ENCODE measurements at places on chromosomes 6 and 20. TPM values are rescaled to one million over a fixed set of nuclear protein-coding genes. Genes with fewer than 3 reads are reported as not detected.

TMEM200A gene
- 12.8 TPM for total RNA-seq

MAFB gene
- total RNA-seq = 1.3 TPM

IL17F gene
- not detected for total RNA-seq

ACSS2 gene
- 25.0 TPM for total RNA-seq

DNA sequence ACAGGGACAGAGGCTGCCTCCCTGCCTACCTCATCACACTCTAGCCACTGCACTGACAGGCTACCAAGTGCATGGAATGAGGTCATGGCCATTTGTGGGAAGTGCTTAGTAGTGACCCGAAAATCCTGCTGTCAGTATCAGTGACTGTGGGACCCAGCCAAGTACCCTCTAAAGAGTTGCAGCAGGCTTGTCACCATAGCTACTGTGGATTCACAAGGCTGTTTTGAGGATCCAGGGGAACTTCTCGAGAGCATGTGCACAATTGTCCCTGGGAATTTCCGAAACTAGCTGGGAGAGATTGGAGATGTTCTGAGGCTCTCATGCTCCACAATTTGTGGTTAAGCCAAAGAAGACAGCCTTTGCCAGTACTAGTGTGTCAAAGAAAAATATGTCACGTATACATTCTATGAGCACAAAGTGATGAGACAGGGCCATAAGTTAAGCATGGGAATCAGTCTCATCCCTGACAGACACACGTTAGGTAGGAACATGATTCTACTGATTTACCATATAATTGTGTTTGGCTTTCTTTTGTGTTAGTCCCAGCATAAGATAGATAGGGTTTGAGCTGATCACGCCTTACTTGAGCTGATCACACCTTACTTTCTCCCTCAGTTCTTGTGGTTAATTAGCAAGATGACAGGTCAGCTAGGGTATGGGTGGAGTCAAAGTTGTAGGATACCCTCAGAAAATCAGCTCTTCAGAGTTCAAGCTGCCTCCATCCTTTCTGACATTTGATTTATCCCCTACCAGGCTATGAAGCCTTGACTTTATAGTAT, 42.6 kb upstream of the TMEM170B start:
- H3K27me3 ChIP-seq = no peaks in the 10 kb centered on the region
- H3K4me3 ChIP-seq = no peak overlapping the region
- no peaks in the 10 kb centered on the region for H3K4me1 ChIP-seq
- no peak overlapping the region for H3K27ac ChIP-seq
- DNase-seq = no peak
- H3K36me3 ChIP-seq = no peaks in the 10 kb centered on the region

DNA sequence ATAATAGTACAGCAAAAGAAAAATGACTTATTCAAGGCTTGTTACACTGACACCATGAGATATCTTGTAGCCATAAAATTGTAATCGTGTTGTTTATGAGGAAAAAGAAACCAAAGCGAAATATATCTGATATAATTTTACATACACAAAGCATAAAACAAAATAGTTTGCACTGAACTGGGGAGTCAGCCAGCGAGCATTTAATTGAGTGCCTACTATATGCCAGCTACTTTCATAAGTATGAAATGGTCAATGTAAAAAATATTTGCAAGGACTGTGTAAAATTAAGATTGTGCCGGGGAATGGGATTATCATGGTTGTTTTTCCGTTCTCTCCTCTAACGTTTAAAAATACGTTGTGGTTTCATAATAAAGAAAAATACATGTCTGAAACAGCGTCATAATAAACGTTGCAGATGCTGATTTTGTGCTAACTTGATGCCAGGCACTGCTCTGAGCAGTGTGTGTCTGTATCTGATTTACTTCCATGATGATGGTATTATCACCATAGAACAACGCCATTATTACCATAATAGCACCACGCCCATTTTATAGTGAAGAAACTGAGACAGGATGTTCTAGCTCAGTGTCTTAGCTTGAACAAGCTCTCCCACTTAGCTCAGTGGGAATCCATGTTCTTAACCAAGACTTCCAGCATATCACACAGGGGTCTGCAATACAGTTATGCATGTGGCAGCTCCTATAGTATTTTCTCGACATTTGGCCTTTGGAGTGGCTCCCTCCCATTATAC, 144.6 kb downstream of the BCAS1 start:
- H3K4me3 ChIP-seq = no peak overlapping the region
- peaks cover 9% of the 10 kb centered on the region for H3K4me1 ChIP-seq
- H3K27ac ChIP-seq = no peak overlapping the region
- H3K36me3 ChIP-seq = no peaks in the 10 kb centered on the region
- H3K27me3 ChIP-seq = no peaks in the 10 kb centered on the region
- DNase-seq = no peak

DNA sequence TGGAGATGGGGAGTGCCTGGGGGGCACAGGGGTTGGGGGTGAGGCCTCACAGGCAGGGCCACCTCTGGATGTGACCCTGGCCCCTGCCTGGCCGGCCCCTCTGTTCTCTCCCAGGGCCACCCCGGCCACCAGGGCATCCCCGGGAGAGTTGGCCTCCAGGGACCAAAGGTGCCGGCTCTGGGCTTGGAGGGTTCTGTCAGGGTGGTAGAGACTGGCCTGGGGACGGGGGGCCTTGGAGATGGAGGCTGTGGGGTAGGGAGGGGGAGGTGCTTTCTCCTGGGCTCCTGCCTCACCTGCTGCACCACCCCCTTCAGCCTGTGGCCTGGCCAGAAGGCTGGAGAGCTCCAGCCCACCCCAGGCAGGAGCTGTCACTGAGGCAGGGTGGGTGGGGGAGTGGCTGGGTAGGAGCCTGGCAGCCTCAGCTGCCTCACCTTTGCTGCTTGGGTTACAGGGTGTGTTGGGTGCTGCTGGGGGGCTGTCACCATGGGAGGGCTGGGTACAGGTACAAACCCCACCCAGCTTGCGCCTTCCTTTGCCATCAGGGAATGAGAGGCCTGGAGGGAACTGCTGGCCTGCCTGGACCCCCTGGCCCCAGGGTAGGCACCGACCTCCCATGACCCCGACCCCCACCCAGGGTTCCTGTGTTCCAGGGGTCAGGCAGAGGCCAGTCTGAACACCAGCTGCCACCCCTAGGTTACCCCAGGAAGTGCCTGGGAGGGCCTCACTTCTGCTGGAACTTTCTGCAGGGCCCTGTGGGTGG, 32.7 kb downstream of the COL20A1 start:
- no peak for DNase-seq
- H3K27me3 ChIP-seq = peaks cover 14% of the 10 kb centered on the region
- H3K36me3 ChIP-seq = no peaks in the 10 kb centered on the region
- no peak overlapping the region for H3K4me3 ChIP-seq
- H3K27ac ChIP-seq = no peak overlapping the region

GRCh38 chr20:36368869-36369268, 62.7 kb downstream of the DLGAP4 start:
- H3K27ac ChIP-seq = no peak overlapping the region
- no peak overlapping the region for H3K4me3 ChIP-seq
- no peaks in the 10 kb centered on the region for H3K27me3 ChIP-seq
- peaks cover 4% of the 10 kb centered on the region for H3K4me1 ChIP-seq
- H3K36me3 ChIP-seq = no peaks in the 10 kb centered on the region
- DNase-seq = no peak

DNA sequence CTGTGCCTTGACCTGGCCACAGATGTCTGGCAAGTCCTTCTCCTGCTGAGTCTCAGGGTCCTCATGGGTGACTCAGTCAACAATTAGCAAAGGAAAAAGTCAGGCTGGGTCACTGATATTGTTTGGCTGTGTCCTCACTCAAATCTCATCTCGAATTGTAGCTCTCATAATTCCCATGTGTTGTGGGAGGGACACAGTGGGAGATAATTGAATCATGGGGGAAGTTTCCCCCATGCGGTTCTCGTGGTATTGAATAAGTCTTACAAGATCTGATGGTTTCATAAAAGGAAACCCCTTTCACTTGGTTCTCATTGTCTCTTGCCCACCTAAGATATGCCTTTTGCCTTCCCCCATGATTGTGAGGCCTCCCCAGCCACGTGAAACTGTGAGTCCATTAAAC, 45.7 kb downstream of the PREX1 start:
- H3K27ac ChIP-seq = no peak overlapping the region
- no peak overlapping the region for H3K4me3 ChIP-seq
- H3K36me3 ChIP-seq = no peaks in the 10 kb centered on the region
- peaks cover 15% of the 10 kb centered on the region for H3K4me1 ChIP-seq

- no peak overlapping the region for H3K4me3 ChIP-seq
- no peak for DNase-seq
- H3K36me3 ChIP-seq = peaks cover 9% of the 10 kb centered on the region
- no peaks in the 10 kb centered on the region for H3K27me3 ChIP-seq
- no peaks in the 10 kb centered on the region for H3K4me1 ChIP-seq
- no peak overlapping the region for H3K27ac ChIP-seq
Observed at GRCh38 chr6:83097204-83097603, 29.7 kb downstream of the DOP1A start.

DNA sequence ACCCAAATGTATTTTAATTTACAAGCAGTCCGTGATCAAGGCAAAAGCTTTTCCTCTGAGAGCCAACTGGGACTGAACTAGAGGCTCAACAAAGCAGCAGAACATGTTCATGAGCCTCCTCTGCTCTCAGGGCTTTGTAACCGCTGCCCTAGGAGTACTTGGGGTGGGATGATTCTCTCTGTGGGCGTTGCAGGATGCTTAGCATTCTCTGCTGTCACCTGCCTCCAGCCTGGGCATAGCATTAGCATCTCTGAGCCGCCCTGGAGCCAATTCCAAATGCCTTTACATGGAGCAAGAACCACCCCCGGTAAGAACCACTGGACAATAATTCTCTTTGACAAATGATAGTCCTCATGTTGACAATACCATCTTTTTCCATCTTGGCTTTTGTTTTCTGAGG, 237.6 kb upstream of the CDH4 start:
- H3K4me1 ChIP-seq = no peaks in the 10 kb centered on the region
- H3K27ac ChIP-seq = no peak overlapping the region
- DNase-seq = no peak
- H3K36me3 ChIP-seq = no peaks in the 10 kb centered on the region
- no peak overlapping the region for H3K4me3 ChIP-seq
- H3K27me3 ChIP-seq = no peaks in the 10 kb centered on the region

DNA sequence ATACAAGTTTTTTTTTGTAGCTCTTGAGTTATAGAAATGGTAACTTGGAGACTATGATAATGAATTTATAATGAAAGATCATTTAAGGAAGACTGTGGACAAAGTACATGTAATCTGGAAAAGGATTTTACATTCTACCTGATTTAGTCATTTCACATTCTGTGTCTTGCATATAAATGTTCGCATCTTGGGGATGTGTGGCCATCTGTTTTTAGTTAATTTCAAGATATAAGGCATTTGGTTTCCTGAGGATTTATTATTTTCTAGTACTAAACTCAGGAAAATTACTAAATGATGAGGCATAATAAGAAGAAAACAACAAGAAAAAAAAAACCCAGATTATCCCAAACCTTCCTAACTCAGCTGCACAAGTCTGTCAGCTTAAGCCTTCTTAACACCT, 112.7 kb upstream of the PRL start:
- DNase-seq = no peak
- H3K27me3 ChIP-seq = no peaks in the 10 kb centered on the region
- H3K36me3 ChIP-seq = no peaks in the 10 kb centered on the region

DNA sequence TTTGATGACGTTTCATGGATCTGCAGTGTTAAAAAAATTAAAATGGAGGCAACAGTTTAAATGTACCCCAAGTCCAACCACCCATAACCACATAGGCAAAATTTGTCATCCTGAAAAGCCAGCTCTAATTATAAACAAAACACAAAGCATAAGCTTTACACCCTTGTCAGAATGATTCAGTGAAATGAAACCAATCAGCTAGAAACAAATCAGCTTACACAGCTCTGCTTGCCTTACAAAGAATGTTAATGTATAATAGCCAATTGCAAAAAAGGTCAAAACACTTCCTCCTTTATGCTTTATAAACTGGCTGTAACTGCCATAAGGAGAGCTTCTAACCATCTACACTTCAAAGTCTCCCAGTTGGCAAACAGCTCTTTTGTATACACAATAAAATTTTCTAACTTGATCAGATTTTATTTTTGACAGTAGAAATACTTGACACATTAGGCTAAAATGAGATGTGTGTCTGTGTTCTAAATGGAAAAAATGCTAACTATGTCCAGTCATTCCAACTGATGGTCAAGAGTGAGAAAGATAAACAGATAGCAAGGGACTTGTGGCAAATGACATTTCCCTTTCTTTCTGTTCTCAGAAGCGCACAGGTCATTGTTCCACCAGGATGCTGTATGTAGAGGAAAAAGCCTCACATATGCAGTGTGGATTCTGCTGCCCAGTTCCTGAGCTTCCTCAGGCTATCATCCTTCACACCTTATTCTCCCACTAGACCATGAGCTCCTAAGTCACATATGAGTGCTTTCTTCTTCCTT, 344.3 kb upstream of the ID4 start:
- H3K27me3 ChIP-seq = no peaks in the 10 kb centered on the region
- DNase-seq = no peak
- H3K4me1 ChIP-seq = no peaks in the 10 kb centered on the region
- no peak overlapping the region for H3K4me3 ChIP-seq
- no peak overlapping the region for H3K27ac ChIP-seq
- no peaks in the 10 kb centered on the region for H3K36me3 ChIP-seq

DNA sequence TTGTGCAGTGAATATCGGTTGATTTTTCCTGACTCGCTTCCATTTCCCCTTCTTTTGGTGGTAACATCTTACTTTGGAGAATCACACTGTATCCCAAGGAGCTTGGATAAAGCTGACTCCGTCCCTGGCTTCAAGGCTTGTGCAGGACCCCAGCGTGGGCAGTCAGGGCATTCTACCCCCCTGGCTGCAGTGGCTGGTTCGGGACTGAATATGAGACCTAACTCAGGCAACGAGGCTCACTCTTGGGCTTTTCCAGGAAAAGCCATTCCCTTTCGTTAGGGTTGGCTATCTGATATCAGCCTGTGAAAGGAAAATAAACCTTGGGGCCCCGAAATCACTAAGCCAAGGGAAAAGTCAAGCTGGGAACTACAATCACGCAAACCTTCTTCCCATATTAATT, 30.1 kb upstream of the GJA1 start:
- H3K4me1 ChIP-seq = no peaks in the 10 kb centered on the region
- H3K27me3 ChIP-seq = no peaks in the 10 kb centered on the region
- DNase-seq = no peak
- H3K36me3 ChIP-seq = no peaks in the 10 kb centered on the region
- H3K4me3 ChIP-seq = no peak overlapping the region

DNA sequence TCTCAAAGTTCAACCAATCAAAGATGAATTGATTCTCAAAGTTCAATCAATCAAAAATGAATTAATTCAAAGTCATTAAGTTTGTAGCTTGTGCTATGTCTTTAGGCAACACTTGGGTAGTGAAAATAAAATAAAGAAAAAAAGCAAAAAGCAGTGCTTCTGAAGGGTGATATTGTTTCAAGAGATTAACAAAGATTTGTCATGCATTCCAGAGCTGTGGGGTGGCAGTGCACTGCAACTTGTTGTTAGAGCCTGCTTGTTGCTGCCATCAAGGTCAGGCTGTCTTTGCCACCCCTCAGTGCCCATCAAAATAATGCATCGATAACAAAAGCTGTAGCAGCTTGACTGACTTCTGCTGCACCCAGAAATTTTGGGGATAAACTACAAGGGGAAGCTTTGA, 128.6 kb downstream of the RNF144B start:
- H3K4me3 ChIP-seq = no peak overlapping the region
- no peaks in the 10 kb centered on the region for H3K27me3 ChIP-seq
- peaks cover 8% of the 10 kb centered on the region for H3K4me1 ChIP-seq
- no peaks in the 10 kb centered on the region for H3K36me3 ChIP-seq
- no peak for DNase-seq

GRCh38 chr6:130946076-130946475, 117.0 kb downstream of the EPB41L2 start:
- no peak overlapping the region for H3K27ac ChIP-seq
- peaks cover 26% of the 10 kb centered on the region for H3K4me1 ChIP-seq
